Left kidney (tissue), 8 donors: ENCODE measurements at places on chromosomes 5 and 9. TPM values are rescaled to one million over a fixed set of nuclear protein-coding genes. Genes with fewer than 3 reads are reported as not detected.

GRCh38 chr5:68173007-68173406 lies 42.5 kb upstream of the PIK3R1 start:
- no peak for DNase-seq

DNA sequence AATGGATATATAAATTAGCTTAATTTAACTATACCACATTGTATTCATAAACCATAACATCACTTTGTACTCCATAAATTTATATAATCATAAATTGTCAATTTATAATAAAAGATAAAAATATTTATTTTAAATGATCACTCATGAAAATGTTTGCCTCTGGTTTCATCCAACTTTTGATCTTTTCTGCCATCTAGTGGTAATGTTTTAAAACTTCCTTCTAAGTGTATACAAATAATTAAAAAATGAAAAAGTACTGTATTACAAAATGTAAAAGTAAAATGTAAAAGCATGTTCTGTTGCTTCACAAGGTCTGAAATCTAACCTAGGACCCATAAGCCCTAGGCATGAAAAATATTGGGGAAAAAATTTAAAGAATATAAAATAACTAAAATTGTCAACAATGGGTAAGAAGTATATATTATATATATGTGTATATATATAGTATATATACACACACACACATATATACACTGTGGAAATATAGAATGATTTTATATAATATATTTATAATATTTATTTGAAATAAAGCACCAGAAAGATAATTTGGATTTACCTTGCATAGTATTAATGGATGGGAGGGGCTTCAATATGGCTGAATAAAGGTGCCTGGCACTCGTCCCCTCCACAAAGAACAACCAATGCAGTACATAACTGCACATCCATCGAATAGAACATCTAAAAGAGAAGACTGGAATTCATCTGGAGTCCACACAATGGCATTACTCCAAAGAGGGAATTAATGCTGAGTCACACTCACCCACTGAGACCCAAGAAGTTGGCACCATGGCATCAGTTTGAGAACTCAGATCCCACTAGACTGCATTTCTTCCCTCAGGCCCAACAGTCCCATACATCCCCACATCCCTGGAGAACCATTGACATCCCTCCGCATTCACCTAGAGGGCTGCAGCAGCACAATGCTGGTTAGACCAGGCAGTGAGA lies 32.5 kb downstream of the ANXA1 start:
- peak; percentile 46 for DNase-seq

- no peak for DNase-seq
These were observed 27.3 kb downstream of the AFAP1L1 start for GRCh38 chr5:149298842-149299404.

- DNase-seq = no peak
These were observed 469.6 kb downstream of the DTWD2 start for GRCh38 chr5:118518720-118519119.

DNA sequence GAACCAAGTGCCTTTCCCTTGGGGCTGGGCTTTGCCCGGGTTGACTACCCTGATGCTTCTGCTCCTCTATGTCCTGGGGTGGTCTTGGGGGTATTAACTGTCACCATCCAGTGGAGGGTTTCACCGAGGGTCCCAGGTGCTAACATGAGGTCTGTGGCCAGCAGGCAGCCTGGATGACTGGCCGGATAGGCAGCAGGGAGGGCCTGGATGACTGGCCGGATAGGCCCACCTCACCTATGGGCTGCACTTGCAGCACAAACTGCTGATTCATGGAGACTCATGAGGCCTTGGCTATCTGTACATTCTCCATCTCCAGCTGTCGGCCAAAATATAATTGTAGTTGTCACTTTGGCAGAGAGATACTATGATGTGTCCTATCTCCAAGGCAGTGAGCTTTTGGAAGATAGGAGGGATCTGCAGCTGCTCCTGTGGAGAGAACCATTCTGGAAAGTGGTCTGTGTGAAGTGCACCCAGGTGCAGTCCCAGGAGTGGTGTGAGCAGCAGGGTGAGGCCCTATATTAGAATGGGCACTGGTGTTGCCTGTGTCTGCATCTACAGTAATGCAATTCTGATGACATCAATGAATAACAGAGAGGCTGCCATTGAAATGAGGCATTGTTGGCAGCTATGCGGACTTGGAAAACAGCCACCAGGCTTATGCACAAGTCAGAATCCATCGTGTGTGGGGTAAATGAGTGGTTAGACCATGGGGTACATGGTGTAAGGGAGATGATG lies 26.3 kb upstream of the CDKN2AIPNL start:
- no peak for DNase-seq

DNA sequence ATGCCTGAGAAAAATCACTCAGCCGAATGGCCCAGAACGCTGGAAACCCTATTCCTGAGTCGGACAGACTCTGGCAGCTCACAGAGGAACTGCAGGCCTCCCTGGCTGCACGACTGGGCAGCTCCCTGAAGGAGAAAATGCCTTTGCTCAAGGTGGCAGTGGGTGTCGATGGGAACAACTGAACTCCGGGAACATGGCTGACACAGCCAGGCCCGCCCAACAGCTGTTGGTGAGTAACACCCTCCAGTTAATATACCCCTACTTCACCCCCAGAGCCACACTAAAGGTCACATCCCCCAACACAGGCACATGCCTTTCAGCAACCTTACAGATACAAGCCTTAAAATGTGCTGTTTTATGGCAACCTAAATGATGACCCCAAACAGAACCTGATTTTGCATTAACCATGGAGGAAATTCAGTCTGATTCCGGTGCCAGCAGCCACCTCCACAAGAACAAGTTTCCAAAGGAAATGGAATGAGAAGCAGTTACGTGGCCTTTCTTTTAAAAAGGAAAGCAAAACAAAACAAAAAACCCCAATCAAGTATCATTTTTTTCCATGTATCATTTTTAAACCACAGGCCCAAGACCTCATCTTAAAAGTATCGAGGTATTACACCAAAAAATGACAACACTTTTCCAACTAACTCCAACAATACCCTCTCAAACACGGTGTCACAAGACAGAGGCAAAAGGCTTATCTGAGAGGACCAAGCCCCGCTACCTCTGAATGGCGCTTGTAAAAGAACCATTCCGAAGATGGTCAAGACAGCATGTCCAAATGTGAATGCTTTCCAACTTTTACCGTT lies 3.1 kb downstream of the KLF9 start:
- no peak for DNase-seq

DNA sequence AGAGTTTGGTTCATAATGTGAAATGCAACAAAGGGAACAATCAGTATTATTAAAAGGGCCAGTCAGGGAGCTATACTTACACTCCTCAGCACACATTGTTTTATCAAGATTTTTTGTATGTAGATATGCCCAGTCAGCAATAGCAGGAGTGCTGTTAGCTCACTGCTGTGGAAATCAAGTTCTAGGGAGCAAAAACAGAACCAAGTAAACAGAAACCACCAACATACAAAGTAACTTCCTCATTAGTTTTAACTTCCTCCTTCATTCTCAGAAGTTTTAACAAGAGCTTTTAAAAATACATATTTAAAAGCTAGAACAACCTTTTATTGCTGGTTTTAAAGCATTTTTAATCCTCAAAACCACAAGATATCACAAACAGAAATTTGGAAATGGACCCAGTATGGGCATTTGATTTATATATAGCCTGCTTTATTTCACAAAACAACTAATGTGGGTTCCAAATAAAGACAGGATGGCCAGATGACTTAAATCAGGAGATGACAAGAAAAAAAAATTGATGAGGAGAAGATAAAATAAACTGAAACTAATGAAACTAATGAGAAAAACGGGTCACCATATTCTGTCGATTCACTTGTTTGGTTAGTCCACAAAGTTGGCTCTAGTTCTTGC lies 178.5 kb downstream of the ADAMTS12 start:
- no peak for DNase-seq

DNA sequence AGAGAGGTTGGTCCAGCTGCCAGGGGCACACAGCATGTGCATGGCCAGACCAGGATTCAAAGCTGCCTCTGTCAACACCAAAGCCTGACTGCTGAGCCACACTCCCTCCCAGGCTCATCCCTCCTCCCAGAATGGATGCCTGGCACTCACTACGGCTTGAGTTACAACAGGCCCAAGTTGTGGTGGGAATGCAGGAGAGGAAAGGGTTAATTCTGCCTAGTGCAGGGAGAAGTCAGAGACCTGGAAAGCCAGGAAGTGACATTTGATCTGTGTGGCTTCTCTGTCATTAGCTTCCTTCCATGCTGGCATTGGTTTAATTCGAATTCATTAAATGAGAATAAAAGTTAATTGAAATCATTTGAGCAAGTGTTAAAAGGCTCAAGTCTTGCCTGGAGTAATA lies 150.0 kb downstream of the NSG2 start:
- DNase-seq = peak; percentile 28

DNA sequence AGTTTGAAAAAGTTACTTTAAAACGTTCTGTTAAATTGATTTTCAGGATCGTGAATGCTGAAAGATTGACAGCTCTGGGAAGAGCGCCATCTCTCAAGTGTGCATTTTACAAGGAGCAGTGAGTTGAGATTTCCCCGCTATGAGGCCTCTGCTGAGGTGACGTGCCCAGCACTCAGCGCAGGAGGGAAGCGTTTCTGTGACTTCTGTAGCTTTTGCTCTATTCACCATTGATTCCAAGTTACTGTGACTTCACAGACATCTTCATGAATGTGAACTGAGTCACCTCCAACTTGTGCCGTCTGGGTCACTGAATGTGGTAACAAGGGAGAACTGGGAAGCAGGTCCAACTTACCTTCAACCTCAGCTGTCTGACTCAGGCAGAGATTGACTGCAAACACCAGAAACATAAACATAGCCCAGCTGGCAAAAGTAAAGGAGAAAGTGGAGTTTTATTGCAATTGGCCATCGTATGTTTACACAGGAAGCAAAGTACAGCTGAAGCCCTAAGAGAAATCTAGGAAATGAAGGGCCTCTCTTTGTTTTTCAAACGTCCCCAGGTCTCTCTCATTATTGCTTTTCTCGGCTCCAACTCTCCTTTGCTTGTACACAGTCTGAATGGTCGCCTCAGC lies 428.8 kb upstream of the CLINT1 start:
- peak; percentile 50 for DNase-seq

DNA sequence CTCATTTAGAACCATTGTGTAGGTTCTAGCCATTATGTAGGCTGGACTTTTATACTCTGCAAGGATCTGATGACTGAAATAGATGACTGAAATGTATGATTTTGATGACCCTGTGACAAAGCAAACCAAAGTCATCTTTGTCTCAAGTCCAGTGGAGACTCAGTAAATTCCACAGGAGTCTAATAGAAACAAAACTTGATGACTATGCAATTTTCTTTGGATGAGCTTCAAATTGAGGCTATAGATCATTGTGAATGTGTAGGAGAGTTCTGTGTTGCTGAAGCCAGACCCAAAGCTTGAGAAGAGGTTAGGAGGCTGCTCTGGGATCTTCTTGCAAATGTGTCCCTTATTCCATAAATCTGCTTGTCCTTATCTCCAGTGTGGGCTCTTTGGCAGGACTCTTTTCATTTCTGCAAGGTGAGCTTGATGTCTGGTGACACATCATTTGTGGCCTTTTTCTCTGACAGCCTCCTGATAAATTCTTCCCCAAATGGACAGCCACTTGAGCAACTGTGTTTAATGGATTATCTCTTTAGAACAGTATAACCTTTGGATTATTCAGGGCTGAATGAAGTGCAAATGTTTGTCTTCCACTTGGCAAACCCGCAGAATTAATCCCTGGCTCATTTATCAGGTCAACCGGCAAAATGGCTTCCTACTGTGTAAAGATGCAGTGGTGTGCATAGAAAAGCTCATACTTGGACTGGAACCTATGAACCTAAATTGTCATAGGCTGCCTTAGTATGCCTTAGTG lies 235.1 kb upstream of the ANKH start:
- no peak for DNase-seq

DNA sequence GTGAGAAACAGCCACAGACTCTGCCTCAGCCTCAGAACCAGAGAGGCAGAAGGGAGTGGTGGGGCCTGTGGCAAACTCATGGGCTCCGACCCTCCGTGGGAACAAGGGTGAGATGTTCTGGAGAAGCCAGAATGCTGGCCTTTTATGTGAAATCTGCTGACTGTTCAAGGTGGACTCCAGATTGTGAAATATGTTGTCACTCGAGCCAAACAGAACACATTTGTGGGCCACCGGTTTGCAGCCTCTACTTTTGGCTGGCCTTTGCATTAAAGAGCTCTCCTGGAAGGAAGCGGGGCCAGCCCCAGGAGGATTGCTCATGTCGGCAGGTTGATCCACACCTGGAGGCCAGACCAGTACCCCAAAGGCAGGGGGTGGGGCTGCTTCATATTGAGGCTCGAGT lies 62.4 kb downstream of the ERGIC1 start:
- no peak for DNase-seq

- DNase-seq = peak; percentile 79
These were observed 52.9 kb downstream of the COMMD10 start for GRCh38 chr5:116137544-116138378.

DNA sequence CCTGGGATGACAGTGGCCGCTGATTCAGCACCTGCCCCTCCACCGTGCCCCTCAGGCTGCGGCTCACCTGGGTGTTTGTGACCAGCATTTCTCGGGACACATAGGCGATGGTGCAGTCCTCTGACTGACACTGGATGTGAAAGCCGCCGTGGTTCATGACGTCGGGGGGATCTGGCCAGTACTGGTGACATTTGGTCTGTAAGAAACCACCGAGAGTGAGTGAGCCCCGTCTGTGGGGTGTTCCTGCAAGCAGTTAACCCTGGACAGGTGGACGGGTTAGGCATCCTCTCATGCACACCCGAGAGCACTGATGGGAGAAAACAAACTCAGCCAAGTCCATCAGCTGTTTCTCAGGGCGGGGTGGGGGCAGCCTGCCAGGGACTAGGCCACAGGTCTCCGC lies 62.5 kb upstream of the EPB41L4B start:
- no peak for DNase-seq

DNA sequence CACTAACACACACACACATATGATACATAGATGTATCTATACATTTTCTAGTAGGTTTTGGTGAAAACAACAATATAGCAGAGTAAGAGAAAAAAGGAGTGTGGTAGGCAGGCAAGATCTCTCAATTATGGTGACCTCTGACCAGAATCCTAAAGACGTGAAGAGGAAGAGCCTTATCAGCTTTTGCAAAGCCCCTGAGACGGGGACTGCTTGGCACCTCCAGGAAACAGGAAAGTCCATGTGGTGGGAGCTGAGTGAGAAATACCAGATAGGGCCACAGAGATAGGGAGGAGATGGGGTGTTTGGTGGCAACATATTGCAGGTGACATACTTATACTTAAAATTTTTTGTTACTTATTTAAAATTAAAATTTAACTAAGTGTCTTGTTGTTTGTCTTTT lies 39.9 kb upstream of the CTXN3 start:
- no peak for DNase-seq

DNA sequence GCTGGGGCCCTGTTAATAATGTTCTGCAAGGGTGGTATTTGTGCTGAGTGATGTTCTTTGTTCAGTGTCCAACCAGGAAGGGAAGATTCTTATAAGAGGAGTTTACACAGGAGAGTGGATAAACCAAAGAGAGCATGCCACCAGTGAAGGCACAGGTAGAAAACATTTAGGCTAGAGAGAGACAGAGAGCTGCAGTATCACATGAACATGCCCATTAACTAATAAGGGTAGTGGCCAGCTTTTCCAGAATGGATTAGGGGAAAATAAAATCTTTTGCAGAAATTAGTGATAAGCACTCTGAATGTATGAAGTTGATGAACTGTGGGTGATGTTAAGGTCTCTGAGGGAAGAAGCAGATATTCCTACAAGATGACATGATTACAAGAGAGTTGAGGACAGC lies 54.1 kb upstream of the PRLR start:
- no peak for DNase-seq

ADAMTS12 gene
- 18.3 TPM for polyA plus RNA-seq

AHRR gene
- polyA plus RNA-seq = 5.9 TPM

CACFD1 gene
- polyA plus RNA-seq = 27.3 TPM

ICE1 gene
- 41.5 TPM for polyA plus RNA-seq

PTPRD gene
- 145 TPM for polyA plus RNA-seq

SLCO6A1 gene
- not detected for polyA plus RNA-seq

SLC6A18 gene
- polyA plus RNA-seq = 0.53 TPM

MCTP1 gene
- polyA plus RNA-seq = 7.7 TPM

PLAC8L1 gene
- polyA plus RNA-seq = 2.4 TPM
